ENCODE measurements at places on chromosomes 2 and 18.

DNA sequence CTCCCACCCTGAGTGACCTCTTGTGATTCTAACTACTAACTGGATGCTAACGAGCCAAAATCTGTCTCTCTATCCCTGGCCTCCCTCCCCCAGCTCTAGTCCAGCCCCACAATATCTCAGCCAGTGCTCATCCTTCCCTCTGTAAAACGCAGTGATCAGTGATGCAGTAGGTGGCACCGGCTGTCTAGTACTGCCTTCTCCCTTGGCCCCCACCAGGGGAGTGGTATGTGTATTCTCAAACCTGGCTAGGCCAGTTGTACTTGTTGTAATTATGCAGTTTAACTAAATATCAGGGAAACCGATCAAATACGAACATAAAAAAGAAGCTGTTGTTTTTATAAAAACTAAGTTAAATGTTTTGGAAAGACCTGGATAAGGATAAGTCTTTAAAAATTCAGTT is 113.2 kb upstream of the ALPP start:
- no peak for DNase-seq

GRCh38 chr2:205806143-205806905 is 124.0 kb downstream of the NRP2 start:
- DNase-seq = no peak

DNA sequence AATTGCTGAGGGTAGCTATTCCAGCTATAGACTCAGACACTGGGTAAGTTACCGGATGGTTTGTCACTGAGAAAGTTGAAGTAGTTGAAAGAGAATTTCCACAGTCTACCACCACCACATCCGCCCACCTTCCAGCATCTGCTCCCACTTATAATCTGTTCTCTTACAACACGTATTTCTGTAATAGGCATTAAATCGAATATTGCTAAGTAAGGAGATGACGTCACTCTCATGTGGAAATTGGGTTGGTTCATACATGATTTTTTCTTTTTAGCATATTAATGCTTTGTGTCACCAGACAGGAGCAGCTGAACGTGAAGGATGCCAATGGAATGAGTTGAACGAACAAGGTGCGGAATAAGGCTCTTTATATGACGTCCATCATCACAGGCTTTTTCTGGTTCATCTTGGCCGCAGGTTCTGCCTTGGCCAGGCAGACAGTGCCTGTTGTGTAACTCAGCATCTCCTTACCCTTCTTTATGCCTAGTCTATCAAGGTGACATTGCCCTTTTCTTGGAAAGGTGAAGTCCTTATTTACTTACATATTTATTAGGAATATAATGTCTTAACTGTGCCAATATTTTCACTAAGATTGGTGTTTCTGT is 45.9 kb downstream of the THUMPD2 start:
- no peak for DNase-seq

DNA sequence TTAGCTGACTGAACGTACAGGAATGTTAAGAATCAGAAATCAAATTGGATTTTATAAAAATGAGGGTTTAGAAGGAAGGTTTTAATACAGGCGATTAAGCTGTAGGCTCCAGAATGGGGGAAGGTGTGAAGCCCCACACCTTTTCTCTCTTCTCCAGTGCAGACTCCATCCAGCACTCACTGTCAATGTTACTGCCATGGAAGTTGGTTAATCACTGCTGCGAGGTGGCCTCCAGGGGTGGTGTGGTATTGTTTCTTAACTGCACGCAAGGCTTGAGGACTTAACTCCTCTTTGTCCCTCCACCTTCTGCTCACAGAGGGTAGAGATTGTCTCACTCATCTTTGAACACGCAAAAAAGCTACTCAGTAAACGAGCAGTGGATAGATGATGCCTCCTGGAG is 26.9 kb upstream of the YWHAQ start:
- no peak for DNase-seq

DNA sequence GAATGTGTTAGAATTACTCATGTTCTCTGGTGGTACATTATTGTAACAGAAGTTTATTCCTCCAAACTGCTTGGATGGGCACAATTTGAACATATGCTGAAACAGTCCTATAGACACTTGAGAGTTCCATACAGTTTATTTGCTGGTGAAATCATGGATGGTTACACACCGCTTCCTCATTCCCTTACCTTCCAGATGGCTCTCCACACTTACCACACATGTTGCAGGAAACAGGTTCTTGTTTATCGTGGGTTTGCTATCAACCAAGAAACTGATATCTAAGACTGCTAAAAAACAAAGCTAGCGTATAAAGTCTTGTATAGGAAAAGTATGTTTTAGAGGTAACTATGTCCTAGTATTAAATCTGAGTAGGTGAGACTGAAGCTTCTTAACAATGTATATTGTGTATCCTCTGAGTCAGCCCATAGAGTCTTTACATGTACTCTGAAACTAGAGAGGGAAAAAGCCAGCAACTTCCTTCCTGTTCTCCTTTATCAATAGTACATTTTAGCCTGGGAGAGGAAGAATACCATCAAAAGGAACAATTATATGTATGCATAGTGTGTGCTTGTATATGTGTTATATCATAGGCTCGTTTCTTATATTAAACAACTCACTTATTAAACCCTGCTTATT is 313.1 kb downstream of the PLCL1 start:
- no peak for DNase-seq
